ENCODE measurements at places on chromosomes 16 and 17.

DNA sequence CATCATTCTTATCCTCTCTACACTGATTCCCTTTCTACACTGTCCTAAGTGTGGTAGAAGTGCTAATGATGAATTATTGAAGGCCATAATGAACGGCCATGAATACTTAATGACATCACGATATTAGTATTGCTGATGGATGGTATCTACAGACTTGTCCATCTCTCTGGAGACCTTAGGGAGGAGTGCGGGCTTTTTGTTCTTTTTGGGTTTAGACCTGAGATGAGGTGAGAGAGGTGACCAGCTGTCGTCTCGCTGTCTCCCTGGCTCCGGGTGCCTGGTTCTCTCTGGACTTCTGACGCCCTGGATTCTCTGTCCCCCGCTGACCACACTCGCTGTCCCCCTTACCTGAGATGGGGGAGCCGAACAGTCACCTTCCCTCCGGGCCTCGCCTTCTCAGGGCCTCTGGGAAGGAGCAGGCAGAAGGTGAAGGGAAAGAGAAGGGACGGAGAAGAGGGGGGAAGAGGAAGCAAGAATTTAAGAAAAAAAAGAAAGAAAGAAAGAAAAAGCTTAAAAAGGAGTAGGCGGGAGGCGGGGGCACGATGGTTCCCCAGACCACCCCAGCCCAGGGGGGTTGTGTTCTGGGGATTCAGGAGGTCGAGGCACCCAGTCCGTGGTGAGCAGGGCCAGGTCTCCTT is 17.1 kb downstream of the SGCA start:
- DNase-seq: no peak

DNA sequence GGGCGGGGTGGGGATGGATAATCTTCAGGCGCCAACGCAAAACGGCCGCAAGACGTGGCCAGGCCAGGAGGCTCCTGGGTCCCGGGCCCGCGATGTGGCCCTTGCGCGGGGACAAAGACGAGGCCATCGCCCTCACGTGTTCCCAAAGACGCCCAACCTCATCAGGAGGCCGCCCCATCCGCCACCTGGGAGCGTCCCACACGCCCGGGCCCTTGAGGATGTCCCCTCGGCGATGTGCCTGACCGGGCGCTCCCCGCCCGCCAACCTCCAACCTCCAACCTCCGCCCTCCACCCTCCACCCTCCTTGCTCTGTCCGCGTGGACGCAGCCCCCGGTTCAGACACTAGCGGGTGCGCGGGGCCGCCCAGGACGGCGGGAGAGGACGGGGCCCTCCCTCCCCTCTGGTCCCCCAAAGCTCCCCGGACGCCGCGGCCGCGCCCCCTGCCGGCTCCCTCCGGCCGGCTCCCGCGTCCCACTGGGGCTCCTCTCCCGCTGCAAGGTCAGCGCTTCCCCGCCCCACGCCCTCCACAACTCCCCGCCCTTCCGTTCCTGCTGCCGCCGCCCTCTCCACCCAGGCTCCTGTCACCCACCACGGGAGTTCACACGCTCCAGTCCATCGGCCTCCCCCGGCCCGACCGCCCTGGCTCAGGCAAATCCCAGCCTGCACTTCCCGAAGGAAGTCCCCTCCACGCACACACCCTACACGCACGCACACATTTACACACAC is 250.8 kb upstream of the RPL38 start:
- DNase-seq: no peak

GRCh38 chr17:4170639-4171280 is 27.8 kb downstream of the CYB5D2 start:
- DNase-seq: no peak

GRCh38 chr17:3803308-3803640 is 2.3 kb upstream of the ITGAE start:
- DNase-seq: no peak

GRCh38 chr16:59470556-59470955 is 736.4 kb upstream of the GOT2 start:
- no peak for DNase-seq

DNA sequence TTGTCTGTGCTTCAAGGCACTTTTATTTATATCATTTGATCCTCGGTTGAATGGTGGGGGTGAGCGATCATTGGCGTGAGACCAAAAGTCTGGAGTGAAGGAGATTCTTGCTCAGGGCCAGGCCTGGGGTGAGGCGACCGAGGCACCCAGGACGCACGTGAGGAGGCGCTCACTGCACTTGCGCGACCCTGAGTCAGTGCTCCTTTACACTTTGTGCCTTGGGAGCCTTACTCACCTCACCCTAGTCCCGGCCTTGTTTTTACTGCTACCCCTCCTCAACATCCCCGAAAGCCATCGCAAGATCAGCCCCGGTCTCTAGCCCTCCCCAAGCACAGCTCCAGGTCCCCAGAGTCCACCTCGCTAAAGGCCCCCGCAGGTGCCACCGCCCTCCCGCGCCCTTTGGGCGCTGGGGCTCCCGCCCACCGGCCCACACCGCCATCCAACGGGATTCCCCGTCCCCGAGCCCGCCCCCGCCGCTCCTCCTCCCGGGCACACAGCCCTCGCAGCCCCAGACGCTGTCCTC is 496 bp downstream of the EZH1 start:
- no peak for DNase-seq

GRCh38 chr17:42632949-42633444 is 23.5 kb downstream of the TUBG1 start:
- no peak for DNase-seq

DNA sequence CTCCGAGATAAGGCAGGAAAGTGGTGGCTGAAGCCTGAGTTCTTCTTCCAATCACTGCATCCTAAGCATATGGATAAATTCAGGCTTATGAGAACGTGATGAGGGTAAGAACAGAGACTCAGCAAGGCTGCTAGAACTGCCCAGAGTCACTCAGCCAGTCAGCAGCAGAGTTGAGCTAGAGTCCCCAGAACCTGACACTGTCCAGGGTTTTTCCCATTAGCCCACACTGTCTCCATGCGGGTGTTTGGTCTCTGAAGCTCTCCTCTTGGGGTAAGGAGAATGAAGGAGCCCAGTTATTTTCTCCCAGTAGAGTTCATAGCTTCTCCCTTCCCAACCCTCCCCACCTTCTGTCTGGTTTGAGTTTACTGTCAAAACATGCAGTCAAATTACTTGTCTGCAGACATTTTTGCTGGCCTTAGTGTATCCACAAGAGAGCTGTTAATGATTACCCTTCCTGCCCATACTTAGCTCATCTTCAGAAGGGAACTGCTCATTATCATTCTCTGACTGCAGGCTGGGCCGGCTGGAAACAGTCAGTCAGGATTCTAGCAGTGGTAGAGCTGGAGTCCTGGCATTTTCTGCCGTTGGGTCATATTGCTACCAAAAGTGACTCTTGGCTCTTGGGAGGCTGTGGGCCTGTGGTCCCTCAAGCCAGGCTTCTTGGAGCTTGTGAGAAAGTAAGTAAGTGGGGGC is 460.0 kb downstream of the HS3ST3B1 start:
- DNase-seq: no peak

DNA sequence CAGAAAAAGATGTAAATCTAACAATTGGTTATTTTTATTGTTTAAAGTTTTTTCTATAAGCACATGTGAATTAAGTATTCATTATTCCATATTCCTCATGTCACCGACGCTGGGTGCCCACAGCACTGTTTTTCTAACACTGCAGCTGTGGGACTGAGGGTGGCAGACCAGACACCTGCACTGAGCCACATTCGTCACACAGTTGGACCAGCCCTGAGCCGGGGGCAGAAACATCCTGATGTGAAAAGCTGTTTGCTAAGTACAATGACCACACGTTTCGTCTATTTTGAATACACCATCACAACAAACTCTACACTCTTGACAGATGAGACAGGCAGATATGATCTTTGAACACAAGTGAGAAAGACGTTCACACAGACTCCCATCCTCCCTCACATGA is 749.5 kb downstream of the KCNJ18 start:
- DNase-seq: no peak

GRCh38 chr17:49899191-49899485 is 51.3 kb upstream of the TAC4 start:
- no peak for DNase-seq

- peak; percentile 43 for DNase-seq
These were observed 10.2 kb upstream of the EEF2K start for GRCh38 chr16:22195695-22196558.

DNA sequence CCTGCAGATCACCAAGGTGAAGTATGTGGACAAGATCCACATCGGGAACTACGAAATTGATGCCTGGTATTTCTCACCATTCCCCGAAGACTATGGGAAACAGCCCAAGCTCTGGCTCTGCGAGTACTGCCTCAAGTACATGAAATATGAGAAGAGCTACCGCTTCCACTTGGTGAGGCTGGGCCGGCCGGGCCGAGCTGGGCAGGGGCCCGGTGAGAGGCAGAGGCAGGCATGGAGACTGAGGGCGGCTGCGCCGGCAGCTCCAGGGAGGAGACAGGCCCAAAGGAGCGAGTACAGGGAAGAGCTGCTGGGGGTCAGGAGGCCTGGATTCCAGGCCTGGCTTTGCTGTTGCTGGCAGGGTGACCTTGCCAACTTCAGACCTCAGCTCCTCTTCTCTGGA is 8.3 kb downstream of the PRSS8 start:
- no peak for DNase-seq

GRCh38 chr16:83870830-83871229 is 28.1 kb upstream of the MLYCD start:
- DNase-seq: no peak

GRCh38 chr16:10600782-10601443 is 20.5 kb upstream of the EMP2 start:
- no peak for DNase-seq

DNA sequence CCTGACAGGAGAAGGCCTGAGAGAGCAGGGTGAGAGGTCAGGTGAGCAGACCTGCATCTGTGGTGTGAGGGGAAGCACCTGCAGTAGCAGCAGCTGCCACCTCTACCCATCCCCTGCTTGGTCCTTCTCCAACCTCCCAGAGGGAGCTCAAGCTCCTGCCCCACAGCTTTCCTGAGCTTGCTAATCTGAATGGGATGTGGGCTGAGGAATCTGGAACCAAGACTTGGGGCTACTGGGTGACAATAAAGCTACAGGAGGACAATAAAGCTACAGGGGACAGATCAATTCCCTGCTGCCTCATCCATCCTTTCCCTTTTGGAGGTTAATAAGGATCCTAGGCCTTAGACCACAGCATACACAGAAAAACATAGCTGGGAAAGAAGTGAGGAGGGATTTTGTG is 4.9 kb upstream of the TBX4 start:
- DNase-seq: no peak

- DNase-seq: no peak
These were observed 44.8 kb downstream of the METTL16 start for GRCh38 chr17:2466931-2467330.

DNA sequence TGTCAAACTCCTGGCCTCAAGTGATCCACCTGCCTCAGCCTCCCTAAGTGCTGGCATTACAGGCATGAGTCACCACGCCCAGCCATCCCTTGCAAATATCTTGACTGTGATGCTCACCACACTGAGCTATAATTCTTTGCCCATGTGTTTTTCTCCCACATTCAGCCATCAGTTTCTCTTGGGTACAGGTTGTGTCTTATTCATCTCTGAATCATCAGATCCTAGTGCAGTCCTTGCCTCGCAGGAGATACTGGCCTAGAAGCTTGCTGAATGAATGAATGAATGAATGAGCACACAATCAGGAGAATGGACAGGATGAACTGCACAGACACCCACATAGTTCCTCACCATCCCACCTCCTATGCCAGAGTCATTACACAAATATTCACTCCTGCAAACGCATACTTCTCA is 24.4 kb upstream of the ETV4 start:
- DNase-seq: no peak

DNA sequence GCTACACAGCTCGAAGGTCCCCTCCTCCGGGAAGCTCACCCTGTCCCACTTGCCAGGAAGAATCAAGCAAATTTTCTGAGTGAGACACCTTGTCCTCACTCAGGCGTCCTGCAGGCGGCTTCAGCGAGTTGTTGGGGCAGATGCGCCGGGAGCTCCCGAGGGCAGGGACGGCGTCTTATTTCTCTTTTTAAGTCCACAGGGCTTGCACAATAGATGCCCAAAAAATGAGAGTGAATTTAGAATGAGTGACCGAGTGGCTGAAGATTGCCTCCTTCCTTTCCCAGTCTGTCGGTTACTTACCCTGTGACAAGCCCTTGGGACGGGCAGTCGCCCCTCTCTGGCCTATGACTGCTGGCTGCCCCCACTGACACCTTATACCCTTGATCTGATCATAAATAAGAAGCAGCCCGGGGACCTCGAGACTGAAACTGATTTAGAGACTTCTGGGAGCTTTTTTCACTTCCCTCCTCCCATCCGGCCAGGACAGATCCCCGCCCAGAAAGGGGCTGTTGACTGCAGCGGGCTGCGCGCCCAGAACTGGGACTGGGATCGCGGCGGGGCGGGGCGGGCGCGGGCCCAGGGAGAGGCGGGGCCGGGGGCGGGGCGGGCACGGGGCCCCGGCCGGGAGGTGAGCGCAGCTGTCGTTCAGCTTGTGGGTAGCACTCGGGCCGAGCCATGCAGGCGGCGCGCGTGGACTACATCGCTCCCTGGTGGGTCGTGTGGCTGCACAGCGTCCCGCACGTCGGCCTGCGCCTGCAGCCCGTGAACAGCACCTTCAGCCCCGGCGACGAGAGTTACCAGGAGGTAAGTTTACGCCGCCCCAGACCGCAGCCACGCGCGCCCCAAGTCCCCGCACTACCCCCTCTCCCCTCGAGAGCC is at the start of gene TTYH2:
TTYH2 (plus strand) TSS at position 659 of the 879 bp plus-strand sequence; CDS start at position 676, 17 bp downstream.
- DNase-seq: no peak

DNA sequence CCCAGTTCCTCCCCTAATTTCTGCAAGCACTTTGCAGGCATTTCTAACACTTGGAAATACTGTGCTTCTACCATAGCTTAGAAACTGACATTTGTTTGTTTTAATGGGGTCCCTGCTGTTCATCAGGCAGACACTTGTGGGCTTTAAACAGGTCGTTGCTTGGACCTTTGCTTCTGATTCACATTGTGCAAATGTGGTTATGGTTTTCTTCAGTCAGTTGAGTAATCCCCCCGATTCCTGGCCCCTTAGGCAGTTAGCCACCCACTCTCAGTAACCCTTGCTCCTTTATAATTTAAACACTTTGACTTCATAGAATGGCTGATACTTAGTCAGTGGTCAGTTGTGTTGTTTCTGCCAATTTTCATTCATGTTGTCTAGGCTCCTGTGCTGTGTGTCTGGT is 39.4 kb downstream of the SLC47A1 start:
- no peak for DNase-seq

GRCh38 chr17:39928858-39929645 is 1.5 kb downstream of the LRRC3C start:
- no peak for DNase-seq

- DNase-seq: no peak
These were observed 43.4 kb downstream of the SPOP start for GRCh38 chr17:49634485-49634860.
